Stimulated activated naive CD4-positive, alpha-beta T cell treated with Interleukin-2 at 50 U/mL for 16 hours (primary cell): ENCODE measurements at places on chromosomes 11 and 22.

DNA sequence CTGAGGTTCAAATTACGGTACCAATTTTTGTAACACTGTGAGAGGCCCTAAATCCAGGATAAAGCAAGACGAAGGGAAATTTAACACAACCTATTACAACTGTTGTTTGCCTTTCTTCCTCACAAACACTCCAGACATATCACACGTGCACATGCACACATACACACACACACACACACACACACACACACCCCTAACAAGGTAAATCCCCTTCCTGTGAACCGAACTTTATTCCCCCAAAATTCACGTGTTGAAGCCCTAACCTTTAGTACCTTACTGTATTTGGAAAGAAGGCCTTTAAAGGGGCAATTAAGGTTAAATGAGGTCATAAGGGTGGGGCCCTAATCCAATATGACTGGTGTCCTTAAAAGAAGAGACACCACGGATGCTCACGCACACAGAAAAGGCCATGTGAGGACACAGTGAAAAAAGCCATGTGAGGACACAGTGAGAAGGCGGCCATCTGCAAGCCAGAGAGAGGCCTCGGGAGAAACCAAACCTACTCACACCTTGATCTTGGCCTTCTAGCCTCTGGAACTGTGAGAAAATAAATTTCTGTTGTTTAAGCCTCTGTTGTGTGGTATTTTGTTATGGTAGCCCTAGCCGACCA, 1.8 kb downstream of the SERGEF start:
- DNase-seq = no peak

DNA sequence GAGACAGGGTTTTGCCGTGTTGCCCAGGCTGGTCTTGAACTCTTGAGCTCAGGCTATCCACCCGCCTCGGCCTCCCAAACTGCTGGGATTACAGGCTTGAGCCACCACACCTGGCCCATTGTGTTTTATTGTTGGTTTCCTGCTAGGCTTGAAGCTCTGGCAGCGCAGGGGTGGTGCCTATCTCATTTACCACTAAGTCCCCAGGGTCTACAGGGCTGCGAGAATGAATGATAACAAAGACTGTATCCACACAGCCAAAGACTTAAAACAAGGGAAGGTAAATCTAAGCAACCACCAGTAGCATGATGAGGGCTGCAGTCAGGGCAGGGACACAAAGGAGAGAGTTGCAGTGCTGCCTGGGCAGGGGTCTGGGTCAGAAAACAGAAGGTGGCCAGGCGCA, 37.3 kb upstream of the XBP1 start:
- DNase-seq = no peak

GRCh38 chr11:17650127-17650911, 69.1 kb upstream of the MYOD1 start:
- no peak for DNase-seq

GRCh38 chr11:578276-579035, 2.2 kb downstream of the PHRF1 start:
- DNase-seq = no peak

GRCh38 chr22:21593406-21594232, 26.1 kb downstream of the UBE2L3 start:
- DNase-seq = no peak

DNA sequence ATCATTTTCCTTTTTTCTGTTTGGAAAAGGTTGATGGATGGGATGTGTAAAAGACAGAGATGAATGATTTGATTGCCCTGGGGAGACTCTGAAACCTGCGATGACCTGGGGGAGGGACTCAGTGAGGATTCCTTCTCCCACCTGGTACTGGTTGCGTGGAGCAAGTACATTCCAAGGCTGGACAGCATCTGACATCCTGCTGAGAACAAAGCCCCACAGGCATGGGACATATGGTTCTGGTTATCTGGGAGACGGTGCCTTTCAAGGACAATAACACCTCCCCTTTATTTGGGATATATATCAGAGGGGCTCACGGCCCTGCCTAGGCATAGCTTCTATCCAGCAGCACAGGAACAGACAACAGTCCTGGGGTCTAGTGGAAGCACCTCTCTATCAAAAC, 527.8 kb downstream of the METTL15 start:
- no peak for DNase-seq

DNA sequence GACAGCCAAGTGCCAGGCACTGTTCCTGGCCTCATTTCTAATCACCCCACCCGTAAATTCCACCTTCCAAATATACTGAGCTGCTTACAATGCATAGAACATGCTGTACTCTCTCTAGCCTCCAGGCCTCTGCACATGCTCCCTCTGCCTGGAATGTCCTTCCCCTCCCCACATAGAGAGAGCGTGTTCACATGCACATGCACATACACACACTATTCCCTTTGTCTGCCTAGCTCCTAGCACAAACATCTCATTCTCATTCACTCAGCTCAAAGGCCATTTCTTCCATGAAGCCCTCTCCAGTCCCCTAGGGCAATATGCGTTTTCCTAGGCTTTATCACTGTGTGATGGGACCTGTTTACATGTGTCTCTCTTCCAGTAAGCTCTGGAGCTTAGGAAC, 144.6 kb downstream of the WT1 start:
- DNase-seq = no peak

DNA sequence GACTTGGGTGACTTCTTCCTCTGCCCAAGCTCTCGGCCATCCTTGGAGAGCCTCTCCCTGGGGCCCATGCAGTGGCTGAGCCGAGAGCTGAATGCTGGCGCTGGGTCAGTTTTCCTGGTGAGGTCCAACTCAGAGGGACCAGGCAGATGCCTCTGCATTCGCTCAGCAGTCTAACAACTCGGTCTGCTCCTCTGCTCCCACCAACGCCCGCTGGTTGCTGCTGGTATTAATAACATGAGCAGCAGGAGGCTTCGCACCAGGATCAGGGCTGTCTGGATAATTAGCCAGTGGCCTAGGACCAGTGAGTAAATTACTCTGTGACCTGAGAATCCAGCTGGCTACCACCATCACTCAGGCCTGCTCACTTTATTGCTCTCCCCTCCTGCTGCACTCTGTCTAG, 77.7 kb upstream of the FAM181B start:
- DNase-seq = no peak

DNA sequence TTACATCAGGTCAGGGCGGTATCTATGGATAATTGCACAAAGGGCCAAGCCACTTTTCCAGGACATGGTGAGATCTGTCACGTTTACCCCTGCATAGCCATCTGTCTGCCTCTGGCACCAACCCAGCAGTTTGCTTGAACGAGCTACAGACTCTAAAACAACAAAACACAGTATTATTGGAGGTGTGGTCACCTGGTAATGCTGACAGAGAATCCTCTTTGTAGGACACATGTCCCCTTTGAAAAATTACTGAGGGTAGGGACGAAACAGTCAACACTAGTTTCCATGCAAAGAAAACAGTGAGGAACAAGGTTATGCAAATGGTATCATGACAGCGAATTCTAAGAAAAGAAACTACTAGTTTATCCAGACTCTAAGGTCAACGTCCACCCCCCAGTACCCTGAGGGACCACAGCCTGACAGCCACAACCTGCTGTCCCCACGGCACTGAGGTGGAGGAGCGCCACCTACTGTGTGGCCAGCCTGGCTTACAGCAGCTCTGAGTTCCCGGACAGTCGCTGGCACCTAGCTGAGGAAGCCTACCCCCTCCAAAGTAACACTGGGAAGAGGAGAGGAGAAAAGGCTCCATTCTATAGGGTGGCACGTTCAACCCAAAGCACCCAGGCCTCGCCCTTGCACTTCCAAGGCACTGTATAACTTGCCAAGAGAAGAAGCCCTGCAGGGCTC, 117.4 kb upstream of the BID start:
- DNase-seq = no peak

- peak; percentile 51 for DNase-seq
Observed at GRCh38 chr11:119196833-119197483, 9.2 kb upstream of the CBL start.

GRCh38 chr11:119729581-119729927, 554 bp upstream of the NECTIN1 start:
- no peak for DNase-seq

GRCh38 chr11:86722006-86722405, 49.6 kb upstream of the ME3 start:
- no peak for DNase-seq

- no peak for DNase-seq
Observed at GRCh38 chr22:40114411-40114810, 63.3 kb upstream of the TNRC6B start.

DNA sequence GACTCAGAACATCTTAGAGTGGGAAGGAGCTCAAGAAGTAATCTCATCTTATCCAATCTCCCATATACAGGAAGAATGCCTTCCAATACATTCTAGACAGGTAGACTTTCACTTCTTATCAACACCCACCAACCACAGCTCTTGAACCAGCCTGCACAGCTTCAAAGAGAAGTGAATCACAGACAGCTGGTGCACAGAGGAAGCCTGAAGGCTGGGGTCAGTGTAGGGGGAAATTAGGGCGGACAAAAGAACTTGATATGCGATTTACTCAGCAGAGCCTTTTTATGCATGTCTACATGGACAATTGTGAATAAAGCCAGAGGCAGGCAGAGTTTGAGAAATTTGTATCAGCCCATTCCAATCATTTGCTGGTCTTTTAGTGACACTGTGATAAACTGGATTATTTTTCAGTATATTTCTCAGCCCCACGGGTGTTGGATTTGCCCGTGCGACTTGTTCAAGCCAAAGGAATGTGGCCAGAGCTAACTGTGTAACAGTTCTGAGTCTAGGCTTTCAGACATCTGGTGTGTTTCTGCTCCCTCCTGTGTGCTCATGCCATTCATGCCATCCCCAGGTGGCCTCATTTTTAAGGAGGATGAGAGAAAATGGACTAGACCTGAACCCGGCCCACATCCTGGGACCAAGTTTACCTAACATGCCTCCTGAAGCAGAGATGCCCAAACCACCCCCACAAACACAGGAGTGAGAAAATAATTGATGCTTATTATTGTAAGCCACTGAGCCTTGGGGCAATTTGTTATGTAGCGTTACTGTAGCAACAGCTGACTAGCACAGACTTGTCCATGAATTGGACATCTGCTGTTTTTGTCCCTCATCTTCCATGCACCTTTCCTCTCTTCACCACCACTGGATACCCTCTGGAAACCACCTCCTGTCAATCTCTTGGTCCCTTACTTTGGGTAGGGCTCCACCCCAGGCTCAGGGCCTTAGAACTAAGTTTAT, 137.5 kb upstream of the HSD17B12 start:
- no peak for DNase-seq

DNA sequence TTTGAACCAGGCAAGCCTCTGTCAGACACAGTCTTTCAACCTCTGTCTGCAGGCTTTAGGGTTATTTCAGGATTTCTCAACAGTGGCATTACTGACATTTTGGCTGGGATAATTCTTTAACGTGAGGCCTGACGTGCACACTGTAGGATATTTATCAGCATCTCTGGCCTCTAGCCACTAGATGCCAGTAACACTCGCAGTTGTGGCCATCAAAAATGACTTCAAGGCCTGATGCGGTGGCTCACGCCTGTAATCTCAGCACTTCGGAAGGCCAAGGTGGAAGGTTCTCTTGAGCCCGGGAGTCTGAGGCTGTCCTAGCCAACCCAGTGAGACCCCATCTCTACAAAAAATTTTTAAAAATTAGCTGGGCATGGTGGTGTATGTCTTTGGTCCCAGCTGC, 113.0 kb downstream of the CCDC81 start:
- no peak for DNase-seq

DNA sequence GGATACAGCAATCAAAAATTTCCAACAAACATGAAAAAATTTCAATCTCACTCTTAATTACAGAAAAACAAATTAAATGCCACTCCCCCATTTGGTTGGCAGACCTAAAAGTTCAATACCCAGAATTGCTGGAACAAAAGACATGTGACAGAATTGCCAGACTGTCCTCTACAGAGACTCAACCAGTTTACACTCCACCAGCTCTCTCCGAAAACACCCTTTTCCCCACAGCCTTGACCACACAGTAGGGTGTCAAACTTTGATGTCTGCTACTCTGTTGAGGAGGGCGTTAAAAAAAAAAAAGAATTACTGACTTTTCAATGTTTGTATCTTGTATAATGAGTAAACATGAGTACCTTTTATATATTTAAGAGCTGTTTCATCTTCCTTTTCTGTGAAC, 44.7 kb upstream of the YPEL1 start:
- no peak for DNase-seq

DNA sequence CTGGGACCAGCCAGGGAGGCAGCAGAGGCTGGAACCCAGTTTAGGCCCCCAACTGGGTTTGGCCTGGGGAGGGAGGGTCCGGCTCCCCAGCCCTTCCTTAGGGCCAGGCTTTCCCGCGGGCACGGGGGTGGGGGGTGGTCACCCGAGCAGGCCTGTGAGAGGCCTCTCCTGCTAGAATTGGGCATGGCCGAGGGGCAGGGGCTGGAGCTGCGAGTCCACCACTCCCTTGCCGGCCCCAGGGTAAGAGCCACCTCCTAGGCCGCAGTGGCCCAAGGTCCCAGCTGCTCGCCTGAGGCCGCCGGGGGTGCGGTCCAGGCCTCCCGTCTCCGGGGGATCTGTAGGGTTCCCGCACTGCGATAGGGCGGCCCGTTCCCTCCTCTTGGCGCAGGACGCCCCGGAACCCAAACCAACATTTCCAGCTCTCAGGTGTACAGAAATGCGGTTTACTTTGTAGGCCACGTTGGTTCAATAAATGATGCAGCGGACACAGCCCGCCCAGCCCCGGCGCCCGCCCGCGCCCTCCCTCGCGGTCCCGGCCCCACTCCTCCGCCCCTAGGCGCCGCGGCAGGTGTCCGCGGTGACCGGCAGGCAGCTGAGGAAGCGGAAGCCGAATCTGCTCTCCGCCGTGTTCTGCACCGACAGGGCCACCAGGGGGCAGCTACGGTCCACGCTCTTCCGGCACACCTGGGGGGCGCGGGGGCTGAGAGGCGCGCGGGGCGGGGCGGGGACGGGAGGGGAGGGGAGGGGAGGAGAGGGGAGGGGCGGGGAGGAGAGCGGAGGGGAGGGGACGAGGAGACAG, 5.9 kb downstream of the LMNTD2 start:
- DNase-seq = peak; percentile 80

DNA sequence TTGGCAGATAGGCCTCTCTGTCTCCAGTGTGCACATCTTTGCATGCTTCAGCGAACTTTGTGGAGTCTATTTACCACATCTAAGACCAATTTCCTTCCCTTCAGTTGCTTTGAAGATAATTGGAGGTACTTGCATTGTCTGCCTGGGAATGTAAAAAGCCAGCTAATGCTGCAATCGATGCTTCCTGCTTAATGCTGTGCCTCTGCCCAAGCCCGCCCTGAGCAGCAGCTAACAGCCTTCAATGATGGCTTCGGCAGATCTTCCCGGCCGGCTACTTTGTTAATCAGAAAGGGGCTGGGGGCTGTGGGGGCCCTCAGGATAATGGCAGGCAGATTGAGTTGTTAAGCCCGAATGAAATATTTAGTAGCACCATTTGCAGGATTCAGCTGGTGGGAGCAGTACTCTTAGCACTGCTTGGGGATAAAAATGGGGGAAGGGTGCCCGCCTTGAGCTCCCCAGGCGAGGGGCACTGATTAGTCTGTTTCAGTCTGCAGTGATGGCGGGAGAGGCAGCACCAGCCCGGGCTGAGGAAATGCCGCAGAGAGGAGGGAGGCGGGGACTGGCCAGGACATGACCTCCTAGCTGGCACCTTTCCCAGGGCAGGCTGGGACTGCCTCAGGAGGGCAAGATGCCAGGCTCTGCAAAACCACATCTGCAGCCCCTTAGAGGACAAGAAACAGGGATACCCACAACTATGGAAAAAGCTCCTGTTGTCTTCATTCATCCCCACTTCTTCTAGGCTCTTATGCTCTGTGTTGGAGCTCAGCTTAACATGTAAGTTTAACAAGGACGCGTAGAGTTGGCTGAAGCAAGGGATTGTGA, 460.0 kb downstream of the BUD13 start:
- DNase-seq = no peak

- DNase-seq = no peak
Observed at GRCh38 chr22:30733181-30733631, 38.5 kb downstream of the OSBP2 start.
